ENCODE measurements at places on chromosomes 5 and 9.

GRCh38 chr9:134622896-134623257 lies 18.7 kb upstream of the COL5A1 start:
- no peak for DNase-seq

DNA sequence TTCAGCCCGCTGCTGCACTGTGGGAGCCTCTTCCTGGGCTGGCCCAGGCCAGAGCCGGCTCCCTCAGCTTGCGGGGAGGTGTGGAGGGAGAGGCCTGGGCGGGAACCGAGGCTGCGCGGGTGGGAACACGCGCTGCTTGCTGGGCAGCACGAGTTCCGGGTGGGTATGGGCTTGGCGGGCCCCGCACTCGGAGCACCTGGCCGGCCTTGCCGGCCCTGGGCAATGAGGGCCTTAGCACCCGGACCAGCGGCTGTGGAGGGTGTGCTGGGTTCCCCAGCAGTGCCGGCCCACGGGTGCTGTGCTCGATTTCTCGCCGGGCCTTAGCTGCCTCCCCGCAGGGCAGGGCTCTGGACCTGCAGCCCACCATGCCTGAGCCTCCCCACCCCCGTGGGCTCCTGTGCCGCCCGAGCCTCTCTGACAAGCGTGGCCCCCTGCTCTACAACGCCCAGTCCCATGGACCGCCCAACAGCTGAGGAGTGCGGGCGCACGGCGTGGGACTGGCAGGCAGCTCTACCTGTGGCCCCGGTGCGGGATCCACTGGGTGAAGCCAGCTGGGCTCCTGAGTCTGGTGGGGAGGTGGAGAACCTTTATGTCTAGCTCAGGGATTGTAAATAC lies 1366.4 kb upstream of the NUDT12 start:
- DNase-seq: no peak

DNA sequence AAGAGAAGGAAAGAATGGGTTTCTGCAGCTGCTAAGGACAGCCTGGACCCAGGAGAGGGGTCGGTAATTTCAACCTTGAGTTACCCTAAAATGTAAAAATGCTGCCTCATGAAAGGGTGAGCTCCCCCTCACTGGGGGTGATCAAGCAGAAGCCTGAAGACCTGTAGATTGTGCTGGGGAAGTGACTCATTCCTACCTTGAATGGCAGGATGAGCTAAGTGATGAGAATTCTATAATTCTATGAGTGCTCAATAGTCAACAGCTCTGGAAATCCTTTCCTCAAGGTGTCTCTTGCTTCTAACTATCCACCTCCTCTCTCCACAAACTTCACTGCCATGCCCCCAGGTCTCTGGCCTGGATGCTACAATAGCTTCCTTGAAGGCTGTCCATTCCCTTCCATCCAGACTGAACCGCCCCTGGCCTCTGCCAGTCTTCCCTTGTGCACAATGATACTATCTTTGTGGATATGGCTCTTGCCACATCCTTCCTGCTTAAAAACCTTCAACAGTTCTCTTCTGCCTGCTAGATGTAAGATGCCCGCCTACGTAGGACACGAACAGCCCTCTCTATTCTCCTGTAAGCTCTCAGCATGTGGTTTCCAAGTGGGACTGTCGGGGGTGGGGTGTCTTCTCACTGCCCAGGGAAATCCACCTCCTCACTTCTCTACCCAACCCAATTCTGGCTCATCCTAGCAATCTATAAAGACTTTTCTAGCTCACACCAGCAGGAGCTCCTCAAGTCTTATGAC lies 50.6 kb downstream of the PTPN3 start:
- DNase-seq: no peak

GRCh38 chr5:111530298-111530740 lies 18.0 kb upstream of the STARD4 start:
- no peak for DNase-seq

DNA sequence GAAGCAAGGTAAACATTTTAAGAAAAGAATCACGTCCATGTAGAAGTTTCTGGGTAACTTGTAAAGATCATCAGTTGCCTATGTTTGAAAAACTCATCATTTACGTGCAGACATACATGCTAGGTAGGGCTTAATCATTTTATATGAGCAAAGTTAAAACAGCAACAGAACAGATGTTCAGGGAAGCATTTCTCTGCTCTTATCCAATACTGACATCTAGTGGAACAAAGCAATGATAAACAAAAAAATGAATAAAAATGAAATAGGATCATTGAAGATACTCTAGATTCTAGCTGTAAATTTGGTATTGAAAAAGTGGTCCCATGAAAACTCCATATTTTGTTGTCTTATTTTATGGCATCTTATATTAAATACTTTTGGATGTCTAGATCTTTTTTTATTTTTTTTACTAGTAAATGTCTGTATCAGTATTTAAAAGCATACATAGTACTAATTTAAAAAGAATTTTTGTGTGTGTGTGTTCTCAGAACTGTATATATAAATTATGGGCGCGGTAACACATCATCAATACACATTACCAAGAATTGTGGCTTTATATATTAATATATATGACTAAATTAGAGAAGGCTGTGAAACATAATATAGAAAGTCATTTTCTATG lies 1050.2 kb downstream of the CDH12 start:
- DNase-seq: no peak

DNA sequence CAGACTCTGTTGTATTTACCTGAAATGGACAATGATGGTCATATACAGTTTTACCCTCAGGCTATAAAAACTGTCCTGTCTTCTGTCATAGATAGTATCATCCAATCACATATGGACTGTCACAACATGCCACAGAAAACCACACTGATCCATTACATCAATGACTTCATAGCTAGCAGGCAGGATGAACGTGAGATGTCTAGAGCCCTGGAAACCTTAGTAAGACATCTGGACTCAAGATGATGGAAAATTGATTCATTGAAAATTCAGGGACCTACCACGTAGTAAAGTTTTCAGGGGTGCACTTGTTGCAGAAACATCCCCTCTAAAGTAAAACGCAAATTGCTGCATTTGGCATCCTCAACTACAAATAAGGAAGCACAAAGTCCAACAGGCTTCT lies 284.4 kb upstream of the RGMB start:
- DNase-seq: no peak

- DNase-seq: no peak
Measured at GRCh38 chr9:87783180-87783579, 57.3 kb downstream of the CTSL start.

DNA sequence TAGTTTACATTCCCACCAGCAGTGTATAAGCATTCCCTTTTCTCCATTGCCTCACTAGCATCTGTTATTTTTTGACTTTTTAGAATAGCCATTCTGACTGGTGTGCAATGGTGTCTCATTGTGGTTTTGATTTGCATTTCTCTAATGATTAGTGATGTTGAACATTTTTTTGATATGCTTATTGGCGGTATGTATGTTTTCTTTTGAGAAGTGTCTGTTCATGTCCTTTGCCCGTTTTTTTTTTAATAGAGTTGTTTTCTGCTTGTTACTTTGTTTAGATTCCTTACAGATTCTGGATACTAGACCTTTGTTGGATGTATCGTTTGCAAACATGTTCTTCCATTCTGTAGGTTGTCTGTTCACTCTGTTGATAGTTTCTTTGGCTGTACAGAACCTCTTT lies 25.3 kb downstream of the NIPBL start:
- DNase-seq: no peak

DNA sequence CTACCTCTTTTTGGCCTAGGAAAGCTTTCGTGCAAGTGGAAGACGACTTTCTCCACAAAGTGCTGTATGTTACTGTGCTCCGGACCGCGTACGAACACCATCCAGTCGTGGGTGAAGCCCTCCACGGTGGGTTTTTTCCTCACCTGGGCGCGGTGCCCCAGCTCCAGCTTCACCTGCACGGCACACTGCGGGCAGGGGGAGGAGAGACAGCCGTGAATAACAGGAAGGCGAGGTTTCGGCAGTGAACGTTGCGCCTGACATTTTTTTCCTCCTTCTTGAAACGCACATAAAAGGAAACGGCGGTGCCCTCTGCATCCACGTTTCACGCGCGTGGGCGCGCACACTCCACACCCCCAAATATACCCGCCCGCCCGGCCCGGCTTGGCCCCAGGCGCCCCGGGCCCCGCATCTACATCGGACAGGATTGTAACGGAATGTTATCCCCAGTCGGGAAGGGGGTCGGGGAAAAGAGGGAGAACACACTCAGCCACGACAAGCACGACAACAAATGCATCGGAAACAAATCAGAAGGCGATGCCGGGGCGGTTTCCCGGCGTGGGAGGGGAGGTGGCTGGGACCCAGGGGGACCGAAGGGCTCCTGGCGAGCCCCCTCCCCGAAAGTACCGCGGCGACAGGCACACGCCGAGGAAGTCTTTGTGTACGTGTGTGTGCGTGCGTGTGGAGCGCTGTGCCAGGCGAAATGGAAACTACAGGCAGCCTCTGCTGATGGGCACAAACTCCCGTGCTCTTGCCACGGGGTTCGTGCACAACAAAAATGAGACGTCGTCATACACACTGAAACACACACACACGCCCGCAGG lies 1.4 kb downstream of the MLLT3 start:
- DNase-seq: no peak

GRCh38 chr5:175517824-175518450 lies 39.6 kb downstream of the SFXN1 start:
- peak; percentile 14 for DNase-seq

GRCh38 chr9:124257070-124257843 lies 492 bp upstream of the NEK6 start:
- DNase-seq: no peak

GRCh38 chr9:76401176-76401575 lies 7.0 kb upstream of the RFK start:
- no peak for DNase-seq

DNA sequence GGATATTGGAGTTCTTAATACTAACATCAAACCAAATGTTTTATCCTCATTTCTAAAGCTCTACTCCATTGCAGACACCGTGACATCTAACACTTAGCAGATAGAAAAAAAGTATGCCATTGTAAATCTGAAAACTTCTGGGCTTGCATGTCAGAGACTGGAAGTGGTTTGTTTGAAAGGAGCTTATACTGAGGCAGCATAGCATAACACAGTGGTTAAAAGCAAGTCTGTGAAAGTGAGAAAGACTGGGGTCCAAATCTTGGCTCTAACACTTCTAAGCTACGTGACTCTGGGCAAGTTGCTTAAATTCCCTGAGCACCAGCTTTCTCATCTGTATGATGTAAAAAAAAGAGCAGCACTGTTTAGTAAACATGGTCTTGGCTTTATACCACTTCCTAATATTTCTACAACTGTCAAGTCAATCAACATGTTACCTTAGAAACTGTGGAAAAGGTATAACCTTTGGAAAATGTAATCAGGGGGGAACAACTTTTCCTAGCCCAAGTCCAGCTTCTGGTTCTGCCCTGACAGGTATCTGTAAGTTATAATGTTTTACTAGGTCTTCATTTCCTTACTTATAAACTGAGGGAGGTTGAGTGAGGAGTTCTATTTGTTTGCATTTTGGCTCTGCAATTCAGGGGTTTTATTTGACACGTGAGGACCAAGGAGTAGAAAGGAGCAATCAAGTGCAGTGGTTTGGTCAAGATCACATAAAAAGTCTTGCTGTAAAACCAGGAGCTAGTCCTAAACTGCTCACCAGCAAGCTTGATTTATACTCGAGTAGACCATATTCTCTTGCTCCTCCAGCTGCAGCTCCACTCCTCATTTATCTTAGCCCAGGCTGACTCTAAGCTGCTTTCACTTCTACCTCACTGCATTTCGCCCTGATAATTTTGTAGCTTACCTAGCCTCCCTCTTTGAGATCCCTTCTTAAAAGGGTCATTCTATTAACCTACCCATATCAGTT lies 541.0 kb downstream of the RAB3C start:
- no peak for DNase-seq

GRCh38 chr9:116641292-116642059 lies 45.6 kb upstream of the TRIM32 start:
- no peak for DNase-seq

DNA sequence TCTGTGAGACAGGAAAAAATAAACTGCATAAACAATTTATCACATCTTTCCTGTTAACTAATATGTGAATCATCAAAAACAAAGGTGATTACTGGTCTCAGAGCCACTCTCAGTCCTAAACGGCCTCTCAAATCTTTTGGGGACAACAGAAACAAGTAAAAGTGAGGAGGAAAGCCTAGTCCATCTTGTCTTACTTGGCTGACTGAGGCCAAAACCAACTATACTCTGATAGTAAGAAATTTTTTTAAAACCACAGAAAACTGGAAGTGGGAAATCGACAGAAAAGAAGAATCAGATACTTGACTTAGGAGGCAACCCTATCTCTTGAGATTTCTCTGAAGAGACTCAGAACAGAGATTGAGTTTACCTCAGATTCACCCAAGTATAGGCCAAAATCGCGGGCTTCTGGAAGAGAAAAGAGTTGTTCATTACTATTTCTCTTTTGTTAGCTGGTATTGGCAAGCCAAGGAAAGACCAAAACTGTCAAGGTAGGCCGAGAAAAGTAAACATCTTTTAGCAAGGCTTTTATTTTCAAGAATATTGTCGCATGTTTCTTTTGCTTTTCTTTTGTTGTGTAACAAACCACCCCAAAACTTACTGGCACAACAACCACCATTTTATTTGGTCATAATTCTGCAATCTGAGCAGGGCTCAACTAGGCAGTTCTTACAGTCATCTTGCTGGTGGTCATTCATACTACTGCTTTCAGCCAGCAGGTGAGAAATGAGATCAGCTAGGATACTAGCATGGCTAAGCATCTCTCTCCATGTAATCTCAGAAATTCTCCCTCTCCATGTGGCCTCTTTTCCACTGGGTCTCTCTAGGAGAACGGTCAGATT lies 46.1 kb downstream of the RFX3 start:
- no peak for DNase-seq

GRCh38 chr9:34927061-34927460 lies 31.0 kb upstream of the PHF24 start:
- no peak for DNase-seq

GRCh38 chr9:89465001-89465451 lies 32.9 kb downstream of the SEMA4D start:
- DNase-seq: no peak

- no peak for DNase-seq
Measured at GRCh38 chr9:126293522-126293889, 33.1 kb upstream of the MVB12B start.

DNA sequence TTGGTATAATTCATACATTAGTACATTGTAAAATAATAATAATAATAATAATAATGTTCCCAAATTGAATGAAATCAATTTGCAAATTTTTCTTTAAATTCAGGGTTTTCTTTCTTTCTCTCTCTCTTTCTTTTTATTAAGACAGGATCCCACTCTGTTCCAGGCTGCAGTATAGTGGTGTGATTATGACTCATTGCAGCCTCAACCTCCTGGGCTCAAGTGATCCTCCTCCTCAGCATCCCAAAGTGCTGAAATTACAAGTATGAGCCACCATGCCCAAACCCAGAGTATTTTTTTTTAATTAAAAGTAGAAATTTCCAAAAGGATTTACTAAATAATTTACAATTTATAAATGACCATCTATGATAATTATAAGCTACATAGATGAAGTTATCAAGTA lies 117.7 kb downstream of the HOMER1 start:
- peak; percentile 21 for DNase-seq

- DNase-seq: no peak
Measured at GRCh38 chr5:172638209-172638768, 2.8 kb upstream of the NEURL1B start.

- no peak for DNase-seq
Measured at GRCh38 chr5:170741801-170742200, 41.7 kb upstream of the GABRP start.

GRCh38 chr5:6158974-6159831 lies 219.1 kb downstream of the MED10 start:
- DNase-seq: peak; percentile 89
